CD4-positive, alpha-beta T cell treated with Interleukin-4 for 4 hours (primary cell): ENCODE measurements at places on chromosomes 5 and 9.

DNA sequence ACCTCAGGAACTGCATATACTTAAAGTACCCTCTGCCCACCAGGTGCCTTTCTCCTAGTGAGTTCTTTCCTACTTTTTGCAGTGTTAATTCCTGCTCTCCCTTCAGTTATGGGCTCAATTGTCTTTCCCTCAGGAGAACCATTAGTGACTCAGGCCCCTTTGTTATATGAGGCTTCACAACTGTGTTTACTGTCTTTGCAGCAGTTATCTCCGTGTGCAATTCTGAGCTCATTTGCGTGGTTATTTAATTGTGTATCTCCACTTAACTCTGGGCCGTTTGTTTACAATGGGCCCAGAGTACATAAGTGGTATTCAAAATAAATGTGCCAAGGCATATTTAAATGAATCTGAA, 9.6 kb downstream of the FBXO38 start:
- DNase-seq: no peak

GRCh38 chr9:116791326-116791725, 104.2 kb downstream of the TRIM32 start:
- DNase-seq: no peak

- no peak for DNase-seq
Observed at GRCh38 chr5:38376404-38376803, 118.0 kb downstream of the EGFLAM start.

DNA sequence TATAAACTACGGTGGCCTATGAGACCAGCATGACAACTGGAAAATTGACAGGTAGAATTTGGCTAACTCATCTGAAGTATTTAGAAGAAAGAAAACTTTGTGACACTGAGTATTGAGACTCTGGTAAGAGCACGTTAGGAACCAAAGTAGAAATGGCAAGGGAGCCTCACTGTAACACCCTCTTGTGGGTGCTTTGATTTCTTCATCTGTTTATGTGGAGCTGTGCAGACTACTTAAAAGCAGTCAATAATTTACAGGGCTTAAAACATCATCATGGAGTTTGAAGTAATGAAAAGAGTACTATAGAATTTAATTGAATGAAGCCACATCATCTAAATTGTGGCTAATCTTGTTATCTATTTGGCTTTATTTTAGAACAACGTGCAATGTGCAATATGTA, 414.2 kb downstream of the CCDC171 start:
- DNase-seq: no peak

DNA sequence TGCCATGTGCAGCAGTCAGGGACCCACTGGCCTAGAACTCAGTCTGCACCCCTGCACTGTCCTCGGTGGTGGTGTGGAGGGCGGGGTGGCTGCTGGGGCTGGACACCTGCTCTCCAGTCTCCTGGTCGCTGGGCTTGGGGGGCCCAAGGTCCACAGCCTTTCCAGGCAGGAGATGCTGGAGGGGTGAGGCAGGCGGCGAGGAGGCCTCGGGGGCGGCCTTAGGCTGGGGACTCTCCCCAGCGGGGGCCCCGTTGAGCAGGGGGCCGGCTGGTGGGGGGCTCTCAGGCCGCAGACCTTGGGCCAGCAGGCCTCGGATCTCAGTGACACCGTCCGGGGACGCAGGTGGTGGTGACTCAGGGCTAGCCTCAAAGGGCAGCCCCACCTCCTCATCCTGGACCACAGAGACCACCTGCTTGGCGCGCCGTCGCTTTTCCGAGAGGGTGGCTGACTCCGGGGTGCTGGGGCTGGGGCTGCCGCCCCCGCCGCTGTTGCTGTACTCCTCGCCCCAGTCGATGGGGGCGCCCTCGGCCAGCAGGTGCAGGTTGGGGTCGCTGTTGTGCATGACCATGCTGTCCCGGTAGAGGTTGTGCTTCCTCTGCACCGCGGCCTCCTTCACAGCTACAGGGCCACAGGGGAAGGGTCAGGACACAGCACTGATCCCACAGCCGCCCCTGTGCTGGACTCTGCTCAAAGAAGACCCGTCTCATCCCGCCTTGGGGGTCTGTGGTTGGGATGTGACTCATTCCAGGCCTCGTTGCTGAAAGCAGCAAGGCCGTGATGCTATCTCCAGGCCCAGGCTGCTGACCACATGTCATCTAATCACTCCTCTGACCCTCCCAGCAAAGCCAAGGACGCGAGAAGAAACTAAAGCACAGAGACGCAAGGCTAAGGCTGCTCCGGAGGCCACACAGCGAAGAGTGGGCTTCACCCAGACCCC, 55.8 kb downstream of the LRSAM1 start:
- no peak for DNase-seq

GRCh38 chr9:5113994-5114748, 71.3 kb downstream of the INSL6 start:
- DNase-seq: no peak
